Motor neuron (in vitro differentiated cells): ENCODE measurements at places on chromosomes 13 and 19. TPM values are rescaled to one million over a fixed set of nuclear protein-coding genes. Genes with fewer than 3 reads are reported as not detected.

Gene OR7A5
- 0.29 and 0.57 TPM in 2 replicates for total RNA-seq

Gene TMEM59L
- 18.8 and 19.5 TPM in 2 replicates for total RNA-seq

Gene ZNF470
- total RNA-seq = 8.4 and 9.0 TPM in 2 replicates

Gene NLRP12
- total RNA-seq = 0.31 TPM in 1 of 2 replicates, not detected in the other

Gene LGI4
- 2.8 and 3.1 TPM in 2 replicates for total RNA-seq

Gene ZNF564
- total RNA-seq = 9.6 and 11.5 TPM in 2 replicates

Gene GJA3
- total RNA-seq = 0.11 and 0.17 TPM in 2 replicates

Gene ARL11
- total RNA-seq = 0.24 and 0.38 TPM in 2 replicates

Gene IZUMO2
- not detected in 2 replicates for total RNA-seq

Gene FOXA3
- 0.13 and 0.18 TPM in 2 replicates for total RNA-seq

Gene COMP
- total RNA-seq = not detected in 2 replicates

Gene DCLK1
- 76.4 and 80.0 TPM in 2 replicates for total RNA-seq

Gene ZNF729
- total RNA-seq = not detected in 2 replicates

Gene KLHL1
- total RNA-seq = 3.0 and 3.2 TPM in 2 replicates

Gene GNA15
- total RNA-seq = 0.43 and 0.51 TPM in 2 replicates

Gene WTIP
- total RNA-seq = 8.8 and 14.3 TPM in 2 replicates

Gene IGFL4
- total RNA-seq = 0.28 and 0.64 TPM in 2 replicates

Gene TECR
- total RNA-seq = 102 and 109 TPM in 2 replicates

Gene MYBPC2
- not detected in 2 replicates for total RNA-seq

Gene IGFL2
- 0.13 TPM in 1 of 2 replicates, not detected in the other for total RNA-seq
